Forelimb muscle (tissue), 1 donor: ENCODE measurements at places on chromosomes 12 and 14. TPM values are rescaled to one million over a fixed set of nuclear protein-coding genes. Genes with fewer than 3 reads are reported as not detected.

Gene ALX1
- not detected for polyA plus RNA-seq

Gene BTBD6
- polyA plus RNA-seq = 34.6 TPM

Gene B3GNT4
- 0.30 TPM for polyA plus RNA-seq

- no peak for DNase-seq
Observed at GRCh38 chr12:6189028-6189427, 11.2 kb upstream of the CD9 start.

GRCh38 chr12:111443086-111443485, 37.4 kb downstream of the SH2B3 start:
- no peak for DNase-seq

DNA sequence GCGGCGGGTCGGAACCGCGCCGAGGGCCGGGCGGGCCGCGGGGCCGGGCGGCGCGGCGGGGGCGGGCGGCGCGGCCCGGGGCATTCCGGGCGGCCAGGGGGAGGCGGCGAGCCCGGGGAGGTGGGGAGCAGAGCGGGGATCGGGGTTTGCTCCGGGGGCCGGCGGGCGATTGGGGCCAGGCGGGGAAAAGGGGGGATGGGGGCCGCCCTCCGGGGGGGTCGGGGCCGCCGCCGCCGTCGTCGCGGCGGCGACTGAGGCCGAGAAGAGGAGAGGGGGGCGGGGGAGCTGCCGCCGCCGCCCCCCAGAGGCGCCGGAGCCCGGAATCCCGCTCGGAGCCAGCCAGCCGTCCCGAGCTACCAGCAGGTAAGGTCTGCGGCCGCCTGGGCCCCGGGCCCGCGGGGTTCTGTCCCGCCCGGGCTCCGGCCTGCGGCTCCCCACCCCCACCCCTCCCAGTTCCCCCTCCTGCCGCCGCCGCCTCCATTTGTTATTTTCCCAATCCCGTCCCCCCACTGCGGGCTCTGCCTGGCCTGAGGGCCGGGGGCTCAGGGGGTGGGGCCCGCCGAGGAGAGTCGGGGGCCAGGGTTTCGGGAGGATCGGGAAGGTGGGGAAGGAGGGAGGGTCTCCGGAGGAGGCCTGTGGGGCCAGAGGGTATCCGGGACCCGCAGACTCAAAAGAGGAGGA, 403 bp downstream of the ATN1 start:
- no peak for DNase-seq

DNA sequence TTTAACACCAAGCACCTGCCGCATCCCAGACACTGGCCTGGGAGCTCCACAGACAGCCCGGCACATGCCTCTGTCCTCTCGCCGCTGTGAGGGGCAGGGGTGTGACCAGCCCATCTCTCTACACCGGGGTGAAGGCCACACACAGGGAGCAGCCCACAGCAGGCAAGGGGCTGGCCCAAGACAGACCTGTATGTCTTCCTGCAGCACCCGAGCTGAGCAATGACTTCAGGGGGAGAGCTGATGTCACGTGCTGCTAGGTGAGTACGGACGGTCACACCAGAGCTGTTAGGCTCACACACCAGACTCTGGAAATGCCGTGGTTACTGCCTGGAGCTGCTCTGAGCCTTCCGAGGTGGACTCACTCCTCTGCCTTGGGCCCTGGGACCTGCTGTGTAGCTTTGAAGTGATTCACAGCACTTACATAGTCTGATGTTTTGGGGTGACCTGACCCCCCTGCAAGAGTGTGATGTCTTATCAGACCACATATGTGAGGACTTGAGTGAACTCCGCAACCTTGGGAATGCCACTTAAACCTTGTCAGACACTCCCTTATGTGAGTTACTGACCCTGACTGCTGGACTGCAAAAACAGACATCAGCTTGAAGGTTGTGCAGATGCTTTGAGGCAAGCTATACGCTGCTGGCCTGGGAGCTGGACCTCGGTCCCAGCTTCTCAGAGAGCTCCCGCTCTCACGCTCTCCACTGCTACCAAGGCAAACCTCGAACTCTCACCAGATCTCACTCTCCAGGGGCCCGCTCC, 1.8 kb downstream of the XRCC3 start:
- DNase-seq = no peak

GRCh38 chr12:42732908-42733411, 143.4 kb upstream of the PRICKLE1 start:
- no peak for DNase-seq

DNA sequence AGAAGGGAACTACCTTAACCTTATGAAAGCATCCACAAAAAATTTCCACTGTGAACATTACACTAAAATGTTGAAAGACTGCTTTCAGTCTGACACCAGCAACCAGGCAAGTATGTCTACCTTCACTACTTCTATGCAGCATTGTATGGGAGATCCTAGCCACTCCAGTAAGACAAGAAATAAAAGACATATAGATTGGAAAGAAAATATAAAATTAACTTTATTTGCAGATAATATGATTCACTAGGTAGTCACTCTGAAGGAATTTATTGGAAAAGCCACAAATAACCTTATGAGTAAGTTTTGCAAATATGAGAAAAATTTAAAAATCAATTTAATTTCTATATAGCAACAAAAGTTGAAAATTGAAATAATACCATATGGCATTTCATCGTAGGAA, 172.0 kb downstream of the RERGL start:
- DNase-seq = no peak

GRCh38 chr12:120640861-120641833, 721 bp downstream of the CABP1 start:
- no peak for DNase-seq

DNA sequence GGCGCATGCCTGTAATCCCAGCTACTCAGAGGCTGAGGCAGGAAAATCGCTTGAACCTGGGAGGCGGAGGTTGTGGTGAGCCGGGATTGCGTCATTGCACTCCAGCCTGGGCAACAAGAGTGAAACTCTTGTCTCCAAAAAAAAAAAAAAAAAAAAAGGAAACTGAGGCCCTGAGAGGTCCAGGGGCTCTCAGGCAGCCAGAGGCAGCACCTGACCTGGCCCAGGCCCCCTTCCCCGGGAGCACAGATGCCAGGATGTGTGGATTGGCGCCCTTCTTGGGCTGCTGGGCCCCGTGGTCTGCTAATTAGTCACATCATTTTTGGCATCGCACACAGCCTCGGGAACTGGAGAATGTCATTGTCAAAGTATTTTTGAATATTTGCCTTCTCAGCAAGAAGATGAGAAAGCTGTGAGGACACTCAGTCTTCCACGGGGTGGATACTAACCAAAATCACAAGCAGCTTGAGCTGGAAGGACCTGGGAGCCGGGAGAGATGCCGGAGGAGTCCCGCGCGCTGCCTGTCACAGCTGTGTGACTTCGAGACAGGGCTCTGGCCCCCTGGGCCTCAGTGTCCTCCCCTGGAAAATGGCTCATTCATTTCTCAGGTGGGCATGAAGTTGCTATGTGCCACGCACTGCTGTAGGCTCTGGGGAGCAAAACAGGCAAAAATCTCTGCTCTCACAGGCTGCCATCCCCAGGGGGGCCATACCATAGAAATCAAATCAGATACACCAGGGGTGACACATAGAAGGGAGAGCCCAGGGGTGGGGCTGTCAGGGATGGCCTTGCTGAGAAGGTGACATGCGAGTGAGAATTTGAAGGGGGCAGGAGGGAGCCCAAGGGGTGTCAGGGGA, 12.5 kb upstream of the RCOR1 start:
- DNase-seq = no peak

DNA sequence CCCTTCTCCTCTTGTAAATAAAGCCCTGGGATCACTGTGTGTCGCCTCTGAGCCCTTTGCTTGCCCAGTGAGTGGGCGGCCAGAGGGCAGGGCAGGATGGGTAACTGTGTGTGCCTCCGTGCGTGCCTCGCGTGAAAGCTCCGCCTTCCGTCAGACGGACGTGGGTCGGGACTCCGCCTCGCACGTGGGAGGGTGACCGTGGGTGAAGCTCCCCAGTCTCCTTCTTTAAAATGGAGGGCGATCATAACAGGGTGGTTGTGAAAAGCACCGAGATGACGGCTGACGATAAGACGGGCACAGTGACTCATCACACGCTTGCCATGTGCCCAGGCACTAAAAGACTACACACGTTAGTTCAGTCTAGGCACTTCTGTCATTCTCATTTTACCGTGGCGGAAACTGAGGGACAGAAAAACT, 9.2 kb downstream of the PHB2 start:
- DNase-seq = no peak

GRCh38 chr12:6635856-6636531, at the start of gene LPAR5:
TSS of gene LPAR5 (minus strand) at chr12:6635959. CDS start at chr12:6621248, 14,711 bp downstream.
- DNase-seq = no peak

DNA sequence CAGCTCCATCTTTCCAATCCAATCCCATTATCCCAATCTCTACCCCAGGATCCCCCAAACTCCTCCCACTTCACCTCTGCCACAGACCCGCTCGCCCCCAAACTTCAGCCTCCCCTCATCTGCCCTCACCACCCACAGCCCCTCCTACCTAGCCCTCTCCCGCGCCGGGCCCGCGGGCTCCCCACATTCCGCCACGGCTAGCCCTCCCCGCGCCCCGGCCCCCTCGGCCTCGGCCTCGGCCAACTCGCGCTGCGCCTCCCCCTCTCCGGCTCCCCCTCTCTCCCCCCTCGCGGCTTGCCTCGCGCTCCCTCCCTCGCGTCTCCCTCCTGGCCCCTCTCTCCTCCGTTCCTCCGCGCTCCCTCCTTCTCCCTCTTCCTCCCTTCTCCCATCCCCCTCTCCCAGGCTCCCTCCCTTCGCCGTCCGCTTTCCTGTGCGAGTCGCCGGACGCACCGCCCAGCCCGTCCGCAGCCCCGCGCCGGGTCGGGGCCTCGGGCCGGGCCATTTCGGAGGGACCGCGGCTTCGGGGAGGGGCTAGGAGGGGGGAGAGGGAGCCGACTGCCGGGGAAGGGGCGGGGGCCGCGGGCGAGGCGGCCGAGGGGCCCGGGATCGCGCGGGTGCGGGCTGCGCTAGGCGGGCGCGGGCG, at the start of gene ATN1:
TSS of gene ATN1 (plus strand) at position 581 of the 643 bp plus-strand sequence. CDS start 6,043 bp downstream, outside the sequence.
- peak; percentile 81 for DNase-seq
